ENCODE measurements at places on chromosomes 2 and 18.

DNA sequence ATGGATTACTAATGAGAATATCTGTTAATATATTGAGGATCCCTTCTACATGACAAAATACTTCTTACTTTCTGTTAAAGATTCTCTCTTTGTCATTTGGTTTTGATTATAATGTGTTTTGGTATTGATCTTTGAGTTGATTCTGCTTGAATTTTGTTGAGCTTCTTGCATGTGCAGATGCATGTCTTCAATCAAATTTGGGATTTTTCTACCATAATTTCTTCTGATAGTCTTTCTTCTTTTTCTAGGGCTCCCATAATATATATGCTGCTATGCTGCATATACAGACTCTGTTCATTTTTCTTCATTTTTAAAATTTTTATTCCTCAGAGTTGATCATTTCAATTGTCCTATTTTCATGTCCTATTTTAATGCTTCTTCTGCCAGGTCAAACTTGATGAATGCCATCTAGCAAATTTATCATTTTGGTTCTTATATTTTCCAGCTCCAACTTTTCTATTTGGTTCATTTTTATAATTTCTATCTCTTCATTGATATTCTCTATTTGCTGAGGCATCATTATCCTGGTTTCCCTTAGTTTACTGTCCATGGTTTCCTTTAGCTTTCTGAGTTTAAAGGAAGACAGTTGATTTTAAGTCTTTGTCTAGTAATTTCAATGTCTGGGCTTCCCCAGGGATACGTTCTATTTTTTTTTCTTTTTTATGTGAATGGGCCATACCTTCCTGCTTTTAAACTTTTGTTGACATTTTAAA is 244.7 kb downstream of the WDPCP start:
- no peak for DNase-seq

- DNase-seq, result no peak
These were observed 594.5 kb upstream of the CHAC2 start for GRCh38 chr2:53173091-53173490.

GRCh38 chr2:112301171-112301584 is 25.8 kb downstream of the ZC3H6 start:
- peak; percentile 54 for DNase-seq

DNA sequence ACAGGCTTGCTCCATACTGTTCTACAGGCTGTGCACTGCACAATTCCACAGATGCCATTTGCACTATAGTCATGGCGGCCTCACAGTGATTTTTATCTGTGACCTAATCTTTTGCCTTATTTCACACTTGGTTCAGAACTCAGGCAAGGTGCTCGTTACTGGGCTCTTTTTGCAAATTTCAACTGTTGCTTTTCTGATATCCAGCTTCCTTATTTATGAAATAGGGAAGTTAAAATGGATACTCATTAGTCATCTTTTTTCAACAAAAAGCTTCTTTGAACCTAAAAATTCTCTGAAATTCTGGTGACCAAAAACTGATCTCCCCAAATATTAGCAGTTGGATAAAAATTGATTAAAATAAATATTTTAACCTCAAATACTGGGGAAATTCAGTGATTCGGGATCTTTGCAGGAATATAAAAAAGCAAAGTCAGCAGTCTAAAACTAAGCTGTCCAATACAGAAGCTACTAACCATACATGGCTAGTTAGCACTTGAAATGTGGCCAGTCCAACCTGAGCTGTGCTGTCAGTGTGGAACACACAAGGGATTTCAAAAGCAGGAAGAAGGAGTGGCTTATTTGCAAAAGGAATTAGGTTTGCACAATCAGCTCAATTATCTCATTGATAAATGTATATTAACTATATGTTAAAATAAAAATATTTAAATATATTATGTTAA is 134.4 kb downstream of the COL4A4 start:
- no peak for DNase-seq

DNA sequence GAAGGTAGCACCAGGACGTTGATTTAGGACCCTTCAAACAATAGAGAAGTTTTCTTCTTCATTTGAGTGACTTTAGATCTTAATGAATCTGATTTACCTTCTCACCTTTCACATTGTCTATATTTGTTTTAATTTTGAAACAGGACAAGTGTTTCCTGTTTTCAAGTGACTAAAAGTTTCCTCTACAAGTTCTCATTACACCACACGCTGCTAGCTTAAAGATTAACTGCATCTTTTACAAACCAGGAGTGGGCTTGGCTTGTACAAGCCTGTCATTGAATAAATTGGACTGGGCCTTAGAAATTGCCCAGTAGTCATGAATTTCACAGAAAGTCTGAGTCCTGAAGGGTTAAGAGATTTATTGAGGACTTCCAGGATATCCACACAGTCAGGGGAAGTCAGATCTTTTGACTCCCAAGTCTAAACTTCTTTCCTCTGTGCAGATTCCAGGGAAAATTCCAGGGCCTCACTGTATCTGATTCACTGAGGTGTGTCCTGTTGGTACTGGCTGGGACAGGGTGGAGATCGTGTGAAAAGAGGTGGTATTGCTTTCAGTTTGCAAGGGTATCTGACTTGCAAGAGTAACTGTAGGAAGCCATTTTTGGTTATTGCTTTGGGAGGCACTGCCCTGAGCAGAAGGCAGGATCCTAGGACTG is 3.4 kb downstream of the SGPP2 start:
- no peak for DNase-seq

GRCh38 chr2:58435246-58435645 is 194.1 kb upstream of the FANCL start:
- DNase-seq, result no peak

DNA sequence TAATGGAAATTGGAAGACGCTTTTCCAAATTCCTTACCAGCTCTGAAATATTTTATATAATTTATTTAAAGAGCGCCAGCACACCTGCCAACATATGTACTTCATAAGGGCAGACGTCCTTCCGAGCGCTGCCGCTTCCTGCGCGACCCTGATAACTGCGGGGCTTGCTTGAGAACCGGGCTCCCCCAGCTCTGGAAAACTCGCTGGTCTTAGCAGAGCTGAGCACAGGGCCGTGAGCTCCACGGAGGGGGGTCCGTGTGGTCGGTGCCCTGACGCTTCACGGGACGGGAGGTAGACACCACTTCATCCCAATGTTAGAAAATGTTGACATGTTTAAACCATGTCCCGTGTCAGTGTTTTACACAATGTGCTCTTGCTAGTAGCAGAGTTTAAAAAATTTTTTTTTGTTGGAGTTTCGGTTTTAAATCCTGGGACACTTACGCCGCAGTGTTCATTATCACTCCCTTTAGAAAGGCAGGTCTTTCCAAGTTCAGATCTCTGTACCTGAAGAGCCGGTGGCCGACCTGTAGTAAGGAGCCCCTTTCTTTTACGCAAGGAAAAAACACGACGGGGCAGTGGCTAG is 1.6 kb downstream of the NFATC1 start:
- DNase-seq, result no peak

GRCh38 chr2:182381225-182381624 is 45.6 kb downstream of the PDE1A start:
- no peak for DNase-seq

- peak; percentile 69 for DNase-seq
These were observed 1.4 kb downstream of the STARD7 start for GRCh38 chr2:96207073-96207773.

DNA sequence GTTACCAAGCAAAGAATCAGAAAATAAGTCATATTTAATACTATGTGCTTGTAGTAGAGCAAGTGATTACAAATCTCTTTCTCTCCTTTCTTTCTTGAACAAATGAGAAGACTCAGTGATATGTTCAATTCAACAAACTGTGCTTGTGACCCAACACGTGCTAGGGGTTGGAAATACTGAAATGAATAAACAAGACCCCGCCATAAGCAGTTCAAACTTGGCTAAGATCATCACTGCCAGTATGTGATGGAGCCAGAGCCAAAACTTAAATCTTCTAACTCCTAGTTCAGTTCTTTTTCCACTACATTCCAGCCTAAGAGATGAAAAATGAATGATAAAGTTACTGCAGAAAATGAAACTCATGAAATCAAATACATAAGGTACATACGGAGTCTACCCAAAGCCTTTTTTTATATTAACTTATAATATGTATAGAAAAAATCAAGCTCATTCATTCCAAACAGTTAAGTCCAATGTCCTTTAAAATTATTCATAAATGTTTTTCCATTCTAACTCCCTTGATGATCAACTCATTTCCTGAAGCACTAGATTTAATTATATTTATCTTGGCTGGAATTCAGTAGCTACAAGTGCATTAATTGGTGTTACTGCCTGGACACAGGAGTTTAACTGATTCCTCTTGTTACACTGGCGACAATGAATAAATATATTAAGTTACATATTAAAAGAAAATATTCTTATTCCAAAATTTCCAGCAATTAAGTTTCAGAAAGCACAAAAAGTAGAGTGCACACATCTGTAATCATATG is 36.0 kb downstream of the GALNT3 start:
- DNase-seq, result no peak

DNA sequence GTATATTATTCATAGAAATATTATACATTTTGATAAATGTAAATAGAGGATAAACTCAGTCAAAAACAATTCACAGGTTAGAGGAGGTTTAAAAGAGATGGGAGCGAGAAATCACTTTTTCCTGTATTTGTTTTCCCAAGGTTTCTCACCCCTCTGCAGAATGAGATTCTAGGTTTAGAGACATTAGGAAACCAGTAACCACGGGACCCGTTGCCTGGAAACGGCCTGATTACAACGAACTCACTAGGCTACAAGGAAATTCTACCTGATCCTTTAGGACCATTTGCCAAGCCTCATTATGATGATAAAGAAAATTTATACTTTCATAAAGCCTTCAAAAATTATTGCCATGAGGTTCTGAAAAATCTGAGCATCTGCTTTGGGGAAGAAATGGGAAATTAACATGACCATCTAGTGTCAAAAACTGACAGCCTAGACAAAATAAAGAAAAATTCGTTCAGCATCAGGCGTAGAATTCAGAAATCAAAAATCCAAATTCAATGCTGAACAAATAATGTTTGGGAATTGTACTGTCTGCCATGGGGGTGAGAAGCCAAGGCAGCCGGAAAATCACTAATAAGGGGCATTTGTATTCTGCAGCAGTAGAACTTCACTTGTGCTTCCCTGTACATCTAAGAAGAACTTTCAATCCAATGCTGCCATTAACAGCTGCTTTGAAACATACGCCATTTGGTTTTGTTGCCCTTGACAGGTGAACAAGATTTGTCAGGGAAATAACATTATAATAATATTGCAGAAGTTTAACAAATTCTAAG is 262.3 kb downstream of the NRXN1 start:
- DNase-seq, result no peak

- DNase-seq, result no peak
These were observed 209.2 kb downstream of the LNPK start for GRCh38 chr2:175792881-175793280.

DNA sequence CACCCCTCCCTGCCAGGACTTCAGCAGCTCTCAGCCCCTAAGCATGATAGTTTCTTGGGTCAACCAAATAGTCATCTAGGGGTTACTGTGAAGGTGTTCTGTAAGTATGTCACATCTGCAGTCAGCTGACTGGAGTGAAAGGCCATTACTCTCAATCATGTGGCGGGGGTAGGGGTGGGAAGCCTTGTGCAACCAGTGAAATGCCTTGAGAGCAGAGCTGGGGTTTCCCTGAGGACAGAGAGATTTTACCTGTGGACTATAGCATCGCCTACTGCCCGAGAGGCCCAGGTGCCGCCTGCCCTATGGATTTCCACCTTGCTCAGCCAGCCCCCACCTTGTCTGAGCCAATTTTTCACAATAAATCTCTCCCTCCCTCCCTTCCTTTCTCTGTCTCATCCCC is 20.9 kb upstream of the KLF11 start:
- no peak for DNase-seq

DNA sequence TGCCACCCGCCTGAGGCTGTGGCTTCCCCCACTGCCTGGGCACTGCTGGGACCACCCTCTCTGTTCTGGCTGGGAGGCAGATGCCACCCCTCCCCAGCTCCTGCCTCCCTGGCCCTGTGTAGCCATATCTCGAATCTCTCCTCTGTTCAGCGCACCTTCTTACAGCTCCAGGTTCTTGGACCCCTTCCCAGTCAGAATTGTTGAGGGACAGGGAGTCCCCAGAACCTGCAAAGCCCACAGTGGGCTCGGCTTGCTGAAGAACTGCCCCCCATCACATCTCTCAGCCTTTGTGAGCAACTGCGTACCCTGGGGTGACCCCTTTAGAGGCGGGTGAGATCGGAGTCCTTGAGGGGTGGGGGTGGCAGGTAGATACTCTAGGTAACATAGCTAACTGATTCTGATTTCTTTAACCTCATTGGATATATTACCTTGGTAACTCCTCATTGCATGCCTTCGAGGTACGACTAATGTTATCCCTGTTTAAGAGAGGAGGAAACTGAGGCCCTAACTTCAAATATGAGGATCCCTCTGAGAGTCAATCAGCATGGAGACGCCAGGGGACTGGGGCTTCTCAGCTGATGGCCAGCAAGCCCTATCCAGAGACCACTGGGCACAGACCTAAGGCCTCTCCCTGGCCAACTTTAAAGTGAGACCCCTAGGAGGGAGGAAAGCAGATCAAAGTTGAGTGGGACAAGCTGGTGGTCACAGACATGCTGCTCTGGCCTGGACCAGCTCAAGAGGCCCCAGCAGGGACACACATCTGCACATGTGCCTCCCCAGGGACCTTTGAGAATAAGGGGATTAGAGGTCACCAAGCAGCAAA is 101.3 kb downstream of the CAPN13 start:
- no peak for DNase-seq

DNA sequence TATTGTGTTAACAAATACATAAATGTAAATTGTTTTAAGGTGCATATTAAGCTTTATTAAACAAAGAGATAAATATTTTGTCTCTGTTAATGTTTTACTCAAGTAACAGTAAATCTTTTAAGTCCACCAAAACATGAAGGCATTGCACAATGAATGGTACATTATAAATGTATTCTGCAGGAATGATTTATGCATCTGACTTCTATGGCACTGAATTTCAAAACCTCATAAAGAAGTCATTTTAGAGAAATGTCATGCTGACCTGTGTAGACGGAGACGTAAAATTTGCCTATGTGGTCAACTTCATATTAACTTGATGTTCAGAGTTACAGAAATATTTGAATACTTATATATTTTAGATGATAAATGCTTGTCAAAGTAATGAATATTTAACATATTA is 194.7 kb downstream of the BABAM2 start:
- no peak for DNase-seq

DNA sequence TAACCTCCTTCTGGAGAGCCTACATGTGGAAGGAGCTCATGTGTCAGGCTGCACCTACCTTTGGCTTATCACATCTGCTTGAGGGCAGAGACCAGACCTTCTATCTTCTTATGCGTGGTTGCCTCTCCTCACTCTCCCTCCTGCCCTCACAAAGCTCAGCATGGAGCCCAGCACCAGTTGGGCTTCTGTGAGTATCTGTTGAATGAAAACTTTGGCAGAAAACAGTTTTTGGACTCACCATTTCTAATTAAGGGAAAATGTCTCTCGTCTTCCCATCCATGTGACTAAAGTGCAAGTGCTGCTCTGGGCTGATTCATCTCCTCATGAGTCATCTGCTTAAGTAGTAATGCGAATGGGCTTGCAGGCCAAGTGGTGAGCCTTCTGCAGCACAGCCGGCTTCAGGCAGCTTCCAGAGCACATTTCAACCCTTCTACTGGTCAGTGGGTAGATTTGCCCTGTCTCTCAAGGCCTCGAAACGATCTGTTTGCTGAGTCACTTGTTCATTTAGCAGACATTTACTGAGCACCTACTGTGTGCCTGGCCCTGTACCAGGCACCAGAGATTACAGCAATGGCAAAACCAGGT is 102.6 kb downstream of the VSNL1 start:
- peak; percentile 99 for DNase-seq

Data from GM23248 (cell line).